ENCODE measurements at places on chromosomes 1 and 21.

DNA sequence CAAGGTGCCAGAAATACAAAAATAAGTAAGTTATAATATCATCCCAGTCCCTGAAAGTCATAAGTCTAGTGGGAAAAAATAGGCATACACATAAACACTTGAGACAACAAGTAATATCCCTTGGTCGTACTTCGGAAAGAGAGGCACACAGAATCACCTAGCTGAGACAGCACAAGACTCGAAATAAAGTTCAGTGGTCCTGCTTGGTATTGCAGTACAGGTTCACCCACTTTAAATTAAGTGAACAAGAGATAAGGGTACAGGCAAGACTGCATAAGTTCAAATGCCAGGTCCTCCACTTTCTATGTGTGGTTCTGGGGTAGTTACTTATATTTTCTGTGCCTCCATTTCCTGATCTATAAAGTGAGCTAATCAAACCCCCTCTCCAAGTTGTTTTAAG is 47.6 kb downstream of the SEC16B start:
- DNase-seq: no peak

DNA sequence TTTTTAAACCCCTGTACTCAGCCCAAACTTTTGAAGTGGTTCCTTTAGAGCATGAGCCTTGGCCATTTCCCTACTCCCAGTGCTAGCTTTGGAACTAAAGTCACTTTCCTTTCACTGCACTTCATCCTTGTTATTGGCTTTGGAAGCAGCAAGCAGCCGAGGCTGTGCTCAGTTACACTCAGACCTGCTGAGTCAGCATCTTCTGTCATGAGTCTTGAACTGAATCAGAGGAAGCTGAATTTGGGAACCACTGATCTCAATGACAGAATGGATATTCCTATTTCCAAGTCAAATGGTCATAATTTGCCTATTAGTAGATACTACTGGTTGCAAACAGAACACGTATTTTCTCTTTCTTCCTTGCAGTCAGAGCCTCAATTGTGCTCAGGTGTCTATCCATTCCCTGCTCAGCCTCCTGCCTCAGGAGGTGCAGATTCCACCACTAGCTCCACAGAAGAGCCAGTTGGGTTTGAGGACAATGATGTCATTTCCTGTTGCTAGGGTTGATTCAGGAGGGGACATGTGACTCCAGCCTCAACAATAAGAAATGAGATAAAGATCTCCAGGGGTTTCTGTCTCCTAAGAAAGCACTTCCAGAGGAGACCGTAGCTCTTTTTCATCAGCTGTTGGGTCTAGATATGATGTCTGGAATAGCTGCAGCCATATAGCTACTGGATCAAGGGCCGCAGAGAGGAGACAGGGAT is 44.9 kb upstream of the NTPCR start:
- no peak for DNase-seq

DNA sequence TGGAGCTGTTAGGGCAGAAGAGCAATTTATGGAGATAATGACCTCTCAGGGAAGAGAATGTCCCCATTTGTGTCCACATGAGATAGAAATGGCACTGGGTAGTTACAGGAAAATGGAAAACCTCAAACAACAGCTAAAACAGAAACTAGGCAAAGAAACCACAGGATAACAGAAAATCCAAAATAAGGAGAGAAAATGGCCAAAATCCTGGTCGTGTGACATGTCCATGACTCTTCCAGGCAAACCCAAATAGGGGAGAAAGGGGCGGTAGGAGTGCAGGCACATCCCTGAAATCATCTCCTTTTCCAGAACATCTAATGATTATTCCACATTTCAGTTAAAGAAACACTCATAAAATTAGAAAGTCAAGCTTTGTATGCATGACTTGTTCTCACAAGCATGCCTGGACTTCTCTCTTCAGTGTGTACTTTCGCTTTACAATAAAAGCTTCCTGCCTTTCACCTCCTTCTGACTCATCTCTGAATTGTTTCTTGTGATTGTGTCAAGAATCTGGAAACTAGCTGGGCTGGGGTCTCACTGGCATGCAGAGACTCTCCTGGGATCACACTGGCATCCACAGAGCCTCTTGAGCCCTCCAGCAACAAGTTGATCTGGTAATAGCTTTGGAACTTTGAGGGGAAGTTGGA is 171.4 kb upstream of the ZP4 start:
- no peak for DNase-seq

DNA sequence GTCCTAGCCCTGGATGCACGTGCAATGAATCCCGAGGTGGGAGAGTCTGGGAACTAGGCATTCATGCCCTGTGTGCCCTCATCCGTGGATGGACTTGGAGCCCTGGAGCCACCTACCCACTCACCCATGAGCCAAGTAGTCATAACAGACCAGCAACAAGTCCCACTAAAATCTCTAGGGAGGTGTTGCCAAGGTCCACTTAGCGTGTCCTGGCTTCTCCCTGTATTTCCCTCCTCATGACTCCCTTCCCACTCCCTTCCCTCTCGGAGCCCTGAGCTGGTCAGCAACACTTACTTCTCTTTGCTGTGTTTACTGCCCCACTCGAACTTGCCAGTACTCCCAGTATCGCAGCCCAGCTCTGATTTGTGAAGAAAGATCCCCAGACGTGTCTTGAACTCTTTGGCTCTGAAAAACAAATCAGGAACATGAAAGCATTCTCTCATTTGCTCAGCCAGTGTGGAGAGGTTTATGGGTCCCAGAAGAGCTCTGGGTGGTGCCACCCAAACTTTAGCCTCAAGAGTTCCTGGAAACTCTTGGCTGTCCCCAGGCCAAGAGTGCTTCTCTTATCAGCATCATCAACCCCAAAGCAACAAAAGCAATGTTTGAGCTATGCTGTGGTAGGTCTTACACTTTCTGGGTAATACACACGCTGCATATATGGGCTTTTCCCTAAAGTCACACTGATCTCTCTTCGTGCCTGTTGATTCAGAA is 1.1 kb downstream of the RGS16 start:
- DNase-seq: no peak

DNA sequence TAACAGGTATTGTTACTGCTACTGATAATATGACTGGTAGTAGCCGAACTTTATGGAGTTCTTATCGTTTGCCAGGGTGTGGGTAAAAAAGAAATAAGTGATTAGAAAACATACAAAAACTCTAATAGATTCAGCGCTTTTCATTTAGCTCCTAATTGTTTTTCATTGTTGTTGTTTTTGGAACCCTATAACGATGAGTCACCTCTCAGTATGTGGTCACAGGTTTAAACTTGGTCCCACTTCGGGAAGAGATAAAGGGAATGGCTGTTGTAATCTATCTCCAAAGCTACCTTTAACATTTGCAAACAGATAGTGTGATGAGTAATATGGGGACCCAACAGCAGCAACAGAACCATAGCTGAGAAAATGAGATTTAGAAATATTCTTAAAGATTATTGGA is 62.7 kb upstream of the BCL10 start:
- DNase-seq: no peak

GRCh38 chr1:33931111-33931475 is 67.2 kb downstream of the HMGB4 start:
- no peak for DNase-seq

- no peak for DNase-seq
These were observed 3.5 kb upstream of the ZSCAN20 start for GRCh38 chr1:33468967-33469366.

GRCh38 chr1:170192546-170192945 is 46.8 kb downstream of the NTMT2 start:
- no peak for DNase-seq

DNA sequence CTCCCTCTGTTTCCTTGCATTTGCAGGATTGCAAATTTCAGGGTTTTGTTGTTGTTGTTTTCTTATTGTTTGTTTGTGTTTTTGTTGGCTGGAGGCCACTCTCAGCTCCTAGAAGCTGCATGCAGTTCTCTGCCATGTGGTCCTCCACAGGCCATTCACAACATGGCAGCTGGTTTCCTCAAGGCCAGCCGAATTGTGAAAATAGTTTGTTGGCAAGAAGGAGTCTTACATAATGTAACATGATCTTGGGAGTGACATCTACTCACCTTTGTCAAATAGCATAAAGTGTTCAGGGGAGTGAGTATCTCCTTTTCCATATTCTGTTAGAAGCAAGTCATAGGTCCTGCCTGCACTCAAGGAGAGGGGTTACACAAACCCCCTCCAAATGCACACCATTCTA is 10.6 kb upstream of the UAP1 start:
- no peak for DNase-seq

GRCh38 chr1:115654663-115655305 is 13.0 kb downstream of the VANGL1 start:
- no peak for DNase-seq

GRCh38 chr1:66371233-66372005 is 162.5 kb upstream of the SGIP1 start:
- DNase-seq: no peak

- no peak for DNase-seq
These were observed 75.0 kb downstream of the ATP6V1G3 start for GRCh38 chr1:198465201-198466144.

- DNase-seq: no peak
These were observed 329.7 kb upstream of the USP24 start for GRCh38 chr1:55544826-55545225.

DNA sequence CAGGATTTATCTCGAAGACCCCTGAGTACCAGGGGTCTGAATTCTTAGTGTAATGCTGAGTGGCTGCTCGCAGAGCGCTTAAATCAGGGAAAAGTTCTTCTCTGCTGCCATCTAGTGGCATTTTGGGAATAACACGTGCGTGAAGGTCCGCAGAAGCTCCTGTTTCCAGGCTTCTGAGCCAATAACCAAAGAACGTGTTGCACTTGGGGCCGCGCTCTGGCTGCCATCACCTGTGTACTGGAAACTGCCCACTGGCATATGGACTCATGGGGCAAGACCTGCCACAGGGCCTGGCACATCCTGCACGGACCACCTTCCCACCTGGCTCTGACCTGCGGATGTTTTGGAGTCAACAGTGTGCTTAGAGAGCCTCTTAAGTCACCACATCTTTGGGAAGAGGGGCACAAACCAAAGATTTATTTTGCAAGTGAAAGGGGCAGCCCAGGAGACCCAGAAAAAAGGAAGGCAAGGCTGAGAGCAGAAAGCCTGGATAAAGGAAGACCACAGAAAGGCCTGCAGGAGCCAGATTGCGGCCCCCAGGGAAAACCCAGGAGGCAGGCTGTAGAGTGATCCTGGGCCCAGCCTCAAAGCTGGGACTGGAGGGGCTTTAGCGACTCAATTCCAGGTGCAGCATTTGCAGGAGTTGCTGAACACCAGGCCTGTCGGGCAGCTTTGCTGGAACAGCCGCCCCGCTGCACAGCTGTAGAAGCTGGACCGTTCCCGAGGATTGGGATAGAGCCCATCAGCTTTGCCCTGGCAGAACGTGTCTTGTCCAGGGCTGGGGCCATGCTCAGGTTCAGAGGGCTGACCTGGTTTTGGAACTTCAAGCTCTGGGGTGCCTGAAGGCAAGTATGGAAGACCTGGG is 13.0 kb downstream of the CHIT1 start:
- no peak for DNase-seq

GRCh38 chr1:236089046-236089773 is 24.3 kb upstream of the NID1 start:
- no peak for DNase-seq

- DNase-seq: no peak
These were observed 133.4 kb downstream of the RHOU start for GRCh38 chr1:228868731-228869024.

GRCh38 chr1:172477216-172477615 is 33.3 kb upstream of the PIGC start:
- DNase-seq: no peak

- DNase-seq: no peak
These were observed 17.4 kb upstream of the SLC30A10 start for GRCh38 chr1:219945795-219946194.

GRCh38 chr21:46425571-46425970 is 33.1 kb upstream of the DIP2A start:
- no peak for DNase-seq

- DNase-seq: no peak
These were observed 30.1 kb downstream of the SLC66A1 start for GRCh38 chr1:19342062-19342750.

DNA sequence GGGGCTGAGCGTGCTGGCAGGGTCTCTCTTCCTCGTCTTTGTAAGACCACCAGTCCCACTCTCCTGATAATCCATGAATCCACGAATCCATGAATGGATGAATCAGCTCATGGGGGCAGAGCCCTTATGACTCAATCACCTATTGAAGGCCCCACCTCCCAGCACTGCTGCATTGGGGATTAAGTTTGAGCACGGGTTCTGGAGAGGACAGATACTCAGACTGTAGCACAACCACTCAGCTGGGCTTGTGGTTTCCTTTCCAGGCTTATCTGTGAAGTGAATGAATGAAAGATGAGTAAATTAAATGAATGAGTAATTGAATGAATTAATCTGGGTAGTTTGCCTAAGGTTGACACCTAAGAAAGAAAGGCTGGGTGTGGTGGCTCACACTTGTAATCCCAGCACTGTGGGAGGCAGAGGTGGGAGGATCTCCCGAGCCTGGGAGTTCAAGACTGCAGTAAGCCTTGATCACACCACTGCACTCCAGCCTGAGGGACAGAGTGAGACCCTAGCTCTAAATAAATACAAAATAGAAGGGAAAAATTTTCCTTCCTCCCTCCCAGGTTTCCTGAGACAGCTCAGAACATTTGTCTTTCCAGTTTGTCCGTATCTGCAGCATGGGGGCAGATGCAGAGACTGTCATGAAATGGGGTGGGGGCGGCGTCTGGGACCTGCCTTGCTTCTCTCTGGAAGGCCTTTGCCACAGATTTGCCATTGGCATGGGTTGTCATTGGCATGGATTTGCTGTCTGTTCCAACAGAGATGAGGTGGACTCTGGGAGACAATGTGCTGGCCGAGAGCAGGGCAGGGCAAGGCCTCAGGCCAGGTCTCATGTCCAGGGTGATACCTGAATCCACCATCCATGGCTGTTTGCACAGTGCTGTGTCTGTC is 187.7 kb upstream of the C1orf174 start:
- no peak for DNase-seq

- DNase-seq: no peak
These were observed 22.2 kb upstream of the RUNX1 start for GRCh38 chr21:35071347-35071746.

DNA sequence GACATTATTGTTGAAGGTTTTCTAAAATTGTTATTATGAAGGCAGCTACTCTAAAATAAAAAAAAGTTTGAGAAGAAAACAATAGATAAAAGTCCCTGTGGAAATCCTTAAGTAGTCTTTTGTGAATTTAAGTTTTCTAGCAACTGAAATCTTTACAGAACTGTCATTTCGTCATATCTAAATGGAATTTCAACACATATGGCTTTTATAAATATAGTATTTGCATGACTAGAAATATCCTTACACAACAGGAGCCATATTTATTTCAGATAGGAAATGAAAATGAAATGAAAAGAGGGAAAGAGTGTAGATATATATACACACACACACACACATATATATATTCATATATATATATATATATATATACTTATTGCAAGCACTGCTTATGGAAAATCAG is 204.7 kb upstream of the RGS18 start:
- no peak for DNase-seq

- DNase-seq: no peak
These were observed 59.3 kb downstream of the NCAM2 start for GRCh38 chr21:21057349-21058062.

DNA sequence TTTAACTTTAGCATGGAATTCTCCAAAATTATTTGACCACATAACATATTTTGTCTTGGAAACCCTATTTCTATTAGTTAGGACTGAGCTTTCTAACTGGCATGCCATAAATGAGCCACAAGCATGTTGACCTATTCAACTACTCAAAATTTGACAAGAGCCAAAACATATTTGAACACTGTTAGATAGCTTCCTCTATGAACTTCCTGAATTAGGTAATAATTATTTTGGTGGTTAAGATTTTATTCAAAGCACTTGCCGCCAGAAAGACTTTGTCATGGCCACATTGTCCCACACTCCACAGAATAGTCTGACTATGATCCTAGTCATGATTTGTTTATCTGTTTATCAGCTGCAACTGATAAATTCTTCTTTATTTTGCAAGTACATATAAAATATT is 23.1 kb upstream of the CTPS1 start:
- DNase-seq: no peak

- no peak for DNase-seq
These were observed 10.6 kb downstream of the PPP1R15B start for GRCh38 chr1:204400882-204401510.
